ENCODE measurements at places on chromosomes 13 and 19. TPM values are rescaled to one million over a fixed set of nuclear protein-coding genes. Genes with fewer than 3 reads are reported as not detected.

LMO7 gene
- total RNA-seq = 25.7 TPM

EBI3 gene
- not detected for total RNA-seq

FGF21 gene
- not detected for total RNA-seq

SOX21 gene
- not detected for total RNA-seq

LILRB3 gene
- total RNA-seq = 9.1 TPM

HSPBP1 gene
- 18.5 TPM for total RNA-seq

KL gene
- 0.17 TPM for total RNA-seq

LGALS7B gene
- total RNA-seq = not detected

ZNF560 gene
- not detected for total RNA-seq

LILRA5 gene
- 0.36 TPM for total RNA-seq

LMTK3 gene
- 18.5 TPM for total RNA-seq

KLK6 gene
- total RNA-seq = not detected

Measured in CD4-positive, alpha-beta memory T cell (primary cell).